ENCODE measurements at places on chromosomes 5 and 9. TPM values are rescaled to one million over a fixed set of nuclear protein-coding genes. Genes with fewer than 3 reads are reported as not detected.

DNA sequence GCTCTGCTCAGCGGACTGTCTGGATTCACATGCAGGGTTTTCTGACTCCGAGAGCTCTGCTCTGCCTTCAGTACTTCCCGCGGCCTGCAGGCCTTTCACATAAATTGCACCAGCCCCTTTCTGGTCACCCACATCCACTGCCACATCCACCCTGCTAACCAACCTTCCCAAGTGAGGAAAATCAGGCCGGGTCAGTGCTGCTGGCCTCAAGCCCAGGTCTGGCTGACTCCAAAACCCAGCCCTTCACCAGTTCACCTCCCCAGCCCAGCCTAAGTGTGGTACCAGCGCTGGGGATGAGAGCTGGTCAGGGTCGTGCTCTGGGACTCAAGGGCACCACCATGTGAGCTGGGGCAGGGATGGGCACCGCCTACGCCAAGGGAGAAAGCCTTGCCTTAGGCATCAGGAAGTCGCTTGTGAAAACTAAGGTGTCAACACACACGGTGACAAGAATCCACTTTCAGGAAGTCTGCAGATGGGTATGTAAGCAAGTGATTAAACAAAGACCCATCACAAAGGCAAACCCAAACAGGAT lies 12.3 kb downstream of the LMAN2 start:
- DNase-seq: no peak

- no peak for DNase-seq
Measured at GRCh38 chr9:5767968-5768932, 64.7 kb downstream of the ERMP1 start.

- DNase-seq: no peak
Measured at GRCh38 chr9:126335837-126336735, 9.5 kb downstream of the MVB12B start.

- no peak for DNase-seq
Measured at GRCh38 chr9:7613931-7614330, 185.6 kb downstream of the DMAC1 start.

GRCh38 chr9:22049411-22049810 lies 40.3 kb upstream of the CDKN2B start:
- no peak for DNase-seq

DNA sequence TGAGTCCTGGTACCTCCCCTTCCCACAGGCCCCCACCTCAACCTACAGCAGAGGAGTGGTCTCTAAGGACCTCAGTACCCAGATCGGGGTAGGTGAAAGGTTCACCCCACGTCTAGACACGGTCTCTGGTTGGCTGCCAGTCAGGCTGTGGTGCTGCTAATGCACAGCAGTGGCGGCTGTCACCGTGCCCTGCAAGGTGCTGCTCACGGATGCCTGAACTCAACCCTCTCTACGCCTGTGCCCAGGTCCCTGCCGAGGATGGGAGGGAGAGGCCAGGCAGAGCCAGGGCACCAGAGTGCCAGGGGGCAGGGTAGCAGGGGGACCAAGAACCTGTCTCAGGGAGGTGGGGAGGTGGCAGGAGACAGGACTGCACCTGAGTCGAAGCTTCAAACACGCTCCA lies 14.3 kb downstream of the IER5L start:
- DNase-seq: no peak

GRCh38 chr5:110925398-110925797 lies 146.1 kb upstream of the TSLP start:
- DNase-seq: no peak

DNA sequence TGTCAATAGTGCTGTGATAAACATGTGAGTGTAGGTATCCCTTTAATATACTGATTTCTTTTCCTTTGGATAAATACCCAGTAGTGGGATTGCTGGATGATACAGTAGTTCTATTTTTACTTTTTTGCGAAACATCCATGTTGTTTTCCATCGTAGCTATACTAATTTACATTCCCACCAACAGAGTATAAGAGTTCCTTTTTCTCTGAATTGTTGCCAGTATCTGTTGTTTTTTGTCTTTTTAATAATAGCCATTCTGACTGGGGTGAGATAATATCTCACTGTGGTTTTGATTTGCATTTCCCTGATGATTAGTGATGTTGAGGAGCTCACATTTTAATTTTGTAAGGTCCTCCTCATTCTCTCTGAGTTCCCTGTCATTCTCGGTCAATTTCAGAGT lies 71.1 kb upstream of the NFIL3 start:
- DNase-seq: no peak

DNA sequence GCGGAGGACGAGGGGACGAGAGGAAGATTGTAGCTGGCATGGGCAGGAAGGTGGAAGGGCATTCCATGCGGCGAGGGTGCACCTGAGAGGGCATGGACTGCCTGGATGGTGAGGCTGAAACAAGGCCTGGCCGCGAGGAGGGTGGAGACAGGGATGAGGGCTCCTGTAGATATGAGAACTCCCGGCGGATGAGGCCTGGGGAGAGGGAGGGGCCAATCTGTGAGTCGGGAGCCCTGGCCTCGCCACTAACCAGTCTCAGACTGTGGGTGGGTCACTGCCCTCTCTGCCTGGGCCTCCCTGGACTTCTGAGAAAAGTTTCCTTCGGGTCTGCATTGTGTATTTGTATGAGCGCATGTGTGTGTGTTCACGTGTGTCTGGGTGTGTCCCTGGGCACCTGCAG lies 55.4 kb downstream of the LMX1B start:
- no peak for DNase-seq

DNA sequence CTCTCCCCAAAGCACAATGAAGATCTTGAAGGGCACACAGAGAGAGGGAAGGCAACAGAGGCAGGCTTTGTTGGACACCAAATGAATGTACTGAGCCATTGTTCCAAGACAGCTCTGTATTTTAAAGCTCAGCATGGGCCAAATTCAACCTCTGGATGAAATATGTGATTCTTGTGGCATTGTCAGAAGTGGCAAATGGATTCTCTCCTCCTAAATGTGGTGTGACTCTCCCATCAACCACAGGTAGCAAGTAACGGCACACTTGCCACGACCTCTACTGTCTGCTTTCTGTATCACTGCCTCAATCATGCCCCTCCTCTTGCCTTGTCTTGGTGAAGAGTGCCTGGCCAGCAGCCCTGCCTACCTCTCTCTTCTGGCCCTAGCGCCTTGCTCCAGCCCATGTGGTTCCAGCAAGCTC lies 6.1 kb upstream of the MOB3B start:
- DNase-seq: no peak

GRCh38 chr5:80409367-80409966 lies 1.6 kb downstream of the ZFYVE16 start:
- no peak for DNase-seq

- DNase-seq: no peak
Measured at GRCh38 chr9:86349271-86349670, 4.9 kb downstream of the TUT7 start.

DNA sequence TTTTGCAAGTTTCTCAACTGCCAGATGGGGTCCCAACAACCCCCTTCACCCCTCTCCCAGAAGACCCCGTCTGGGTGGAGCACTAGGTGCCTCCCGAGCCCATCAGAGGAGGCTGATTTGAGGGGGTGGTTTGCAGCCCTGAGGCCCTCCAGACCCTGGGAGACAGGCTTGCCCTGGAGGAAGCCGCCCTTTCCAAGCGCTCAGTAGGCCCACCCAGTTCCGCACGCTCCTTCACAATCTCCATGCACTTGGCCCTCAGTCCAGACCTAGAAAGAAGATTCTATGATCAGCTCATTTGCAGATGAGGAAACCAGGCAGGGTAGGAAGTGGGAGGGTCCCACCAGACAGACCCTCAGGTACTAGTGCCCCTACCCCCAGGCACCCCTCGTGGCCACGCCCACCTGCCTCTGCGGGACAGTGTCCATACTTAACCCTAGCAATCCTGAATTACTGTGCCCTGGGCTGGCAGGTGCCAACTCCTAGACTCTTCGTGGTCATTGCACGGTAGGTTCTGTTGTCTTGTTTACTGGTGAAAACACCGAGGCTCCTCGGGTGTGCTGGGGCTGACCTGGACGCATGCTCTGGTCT lies 22.3 kb downstream of the OR2V1 start:
- peak; percentile 39 for DNase-seq

DNA sequence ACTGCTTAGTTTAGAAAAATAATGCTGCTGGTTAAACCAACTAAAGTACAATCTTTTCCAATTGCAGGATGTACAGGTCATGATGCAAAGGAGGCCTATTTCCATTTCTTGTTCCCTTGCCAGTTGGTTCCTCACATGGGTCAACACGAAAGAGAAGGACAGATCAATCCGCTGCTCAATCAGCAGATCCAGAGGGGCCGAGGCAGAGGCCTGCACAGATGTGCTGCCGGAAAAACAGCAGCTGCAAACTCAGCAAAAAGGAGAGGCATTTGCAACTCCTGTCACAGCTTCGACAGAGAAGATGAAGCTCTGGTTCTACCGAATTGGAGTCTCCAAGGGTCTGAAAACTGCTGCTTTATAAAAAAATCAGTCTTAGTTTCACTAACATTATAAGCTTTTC lies 69.8 kb downstream of the NIPSNAP3B start:
- no peak for DNase-seq

- no peak for DNase-seq
Measured at GRCh38 chr5:122173474-122174415, 44.4 kb downstream of the ZNF474 start.

- DNase-seq: no peak
Measured at GRCh38 chr9:1222511-1222910, 172.4 kb downstream of the DMRT2 start.

DNA sequence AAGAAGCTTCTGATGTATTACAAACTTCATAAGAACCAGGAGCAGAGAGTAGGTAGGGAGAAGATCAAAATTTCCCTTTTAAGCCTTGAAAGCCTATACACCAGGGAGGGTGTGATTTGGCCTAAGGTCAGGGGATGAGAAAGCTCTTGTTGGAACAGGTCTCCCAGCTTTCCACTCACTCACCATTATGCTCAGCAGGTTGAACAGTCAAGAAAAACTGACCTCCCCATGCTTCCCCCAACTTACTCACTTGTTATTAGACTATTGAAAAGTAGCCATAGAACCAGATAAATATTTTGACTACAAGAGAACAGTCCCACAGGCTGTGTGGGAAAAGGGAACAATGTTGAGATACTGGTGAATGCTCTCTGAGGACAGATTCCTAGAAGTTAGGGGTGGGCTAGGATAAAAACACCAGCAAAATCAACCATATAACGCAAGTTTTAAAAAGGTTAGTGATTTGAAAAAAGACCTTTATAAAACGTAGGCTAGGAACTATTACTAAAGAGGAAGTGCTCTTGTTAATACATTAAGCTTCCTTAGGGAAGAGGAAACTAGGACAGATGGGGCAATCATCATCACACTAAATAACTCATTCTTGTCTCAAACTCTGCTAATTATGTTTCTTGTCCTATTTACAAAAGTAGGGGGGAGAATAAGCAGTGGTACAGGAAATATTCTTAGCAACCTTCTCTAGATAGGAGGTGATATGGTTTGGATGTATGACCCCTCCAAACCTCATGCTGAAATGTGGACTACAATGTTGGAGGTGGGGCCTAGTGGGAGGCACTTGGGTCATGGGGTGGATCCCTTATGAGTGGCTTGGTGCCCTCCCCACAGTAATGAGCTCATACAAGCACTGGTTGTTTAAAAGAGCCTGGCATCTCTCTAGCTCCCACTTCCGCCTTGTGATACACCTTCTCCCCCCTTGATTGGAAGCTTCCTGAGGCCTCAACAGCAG lies 31.0 kb downstream of the PCDHGC5 start:
- no peak for DNase-seq

- no peak for DNase-seq
Measured at GRCh38 chr5:5335700-5336264, 86.7 kb upstream of the ICE1 start.

GRCh38 chr5:33049842-33050241 lies 338.7 kb downstream of the NPR3 start:
- DNase-seq: no peak

GRCh38 chr9:8677741-8678140 lies 878.2 kb upstream of the DMAC1 start:
- no peak for DNase-seq

GRCh38 chr9:77648234-77649108 lies at the start of gene GNA14:
GNA14 (minus strand) TSS chr9:77648322; CDS start chr9:77647793, 529 bp downstream.
- peak; percentile 62 for DNase-seq

- no peak for DNase-seq
Measured at GRCh38 chr9:32899761-32900160, 101.7 kb downstream of the APTX start.

- DNase-seq: no peak
Measured at GRCh38 chr5:123455640-123456039, 32.4 kb upstream of the CEP120 start.

DNA sequence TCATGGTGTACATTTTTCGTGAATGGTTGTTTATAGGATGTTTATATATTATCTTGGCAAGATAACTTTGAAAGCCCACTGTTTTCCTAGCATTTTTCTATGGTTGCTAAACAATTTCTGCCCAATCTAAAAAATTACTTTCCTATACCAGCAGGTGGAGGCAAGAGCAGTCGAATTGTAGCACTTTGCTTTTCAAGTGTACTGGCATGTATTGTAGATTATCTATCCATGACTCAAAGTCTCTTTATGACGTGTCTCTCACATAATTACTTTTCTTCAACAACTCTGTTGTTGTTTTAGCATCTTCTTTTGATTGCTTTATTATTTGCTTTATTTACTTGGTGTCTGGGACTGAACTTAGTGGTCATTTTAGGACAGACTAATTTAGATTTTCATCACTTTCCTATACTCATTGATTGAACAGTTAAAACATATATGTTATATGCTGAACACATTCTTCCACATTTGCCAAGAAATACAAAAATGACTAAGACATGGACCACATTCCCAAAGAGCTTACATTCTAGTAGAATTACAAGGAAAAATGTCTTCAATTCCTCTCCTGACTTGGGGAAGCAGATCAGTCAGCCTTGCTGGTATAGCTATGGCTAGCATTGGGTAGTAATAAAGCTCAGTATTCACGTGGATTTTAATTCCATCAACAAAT lies 20.7 kb downstream of the NLN start:
- DNase-seq: no peak

DNA sequence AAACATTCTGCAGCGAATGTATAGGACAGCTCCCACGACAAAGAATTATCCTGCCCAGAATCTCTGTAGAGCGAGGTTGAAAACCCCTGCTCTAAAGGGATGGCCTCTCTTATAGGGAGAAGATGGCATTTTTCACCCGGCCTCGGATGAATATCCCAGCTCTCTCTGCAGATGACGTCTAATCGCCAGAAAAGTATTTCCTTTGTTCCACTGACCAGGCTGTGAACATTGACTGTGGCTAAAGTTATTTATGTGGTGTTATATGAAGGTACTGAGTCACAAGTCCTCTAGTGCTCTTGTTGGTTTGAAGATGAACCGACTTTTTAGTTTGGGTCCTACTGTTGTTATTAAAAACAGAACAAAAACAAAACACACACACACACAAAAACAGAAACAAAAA lies 17.4 kb upstream of the RARS1 start:
- DNase-seq: no peak

ABLIM3 gene
- total RNA-seq: 2.3 TPM

FAM153A gene
- 4.7 TPM for total RNA-seq

CCL27 gene
- total RNA-seq: not detected

FAM221B gene
- not detected for total RNA-seq

ACSL6 gene
- 0.88 TPM for total RNA-seq

PCDHGB5 gene
- total RNA-seq: 4.0 TPM

OTULINL gene
- 13.0 TPM for total RNA-seq

FST gene
- not detected for total RNA-seq

C9orf153 gene
- total RNA-seq: not detected
